ENCODE measurements at places on chromosomes 12 and 14. TPM values are rescaled to one million over a fixed set of nuclear protein-coding genes. Genes with fewer than 3 reads are reported as not detected.

The KCNC2 gene
- not detected for polyA plus RNA-seq

The IL26 gene
- not detected for polyA plus RNA-seq

The EIF4B gene
- polyA plus RNA-seq, result 70.8 TPM

The SYT1 gene
- 0.05 TPM for polyA plus RNA-seq

The CD63 gene
- polyA plus RNA-seq, result 115 TPM

The SERPINA10 gene
- polyA plus RNA-seq, result not detected

The KRT6C gene
- polyA plus RNA-seq, result not detected

The IL31 gene
- not detected for polyA plus RNA-seq

The CCDC60 gene
- polyA plus RNA-seq, result not detected

DNA sequence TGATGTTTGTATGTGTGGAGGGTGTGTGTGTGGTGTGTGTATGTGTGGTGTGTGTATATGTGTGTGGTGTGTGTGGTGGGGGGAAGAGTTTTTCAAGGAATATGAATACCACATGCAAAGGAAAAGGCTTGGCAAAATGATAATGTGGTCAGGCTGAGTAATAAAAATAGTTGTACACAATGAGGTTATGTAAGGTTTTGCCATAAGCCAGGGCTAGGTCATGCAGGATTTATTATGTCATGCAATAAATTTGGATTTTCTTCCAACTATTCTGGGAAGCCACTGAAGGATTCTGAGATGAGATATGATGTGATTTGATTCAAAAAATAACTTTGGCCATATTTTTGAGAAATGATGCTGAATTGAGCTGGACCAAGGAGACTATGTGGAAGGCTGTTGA, 1191.6 kb upstream of the SEL1L start:
- DNase-seq, result no peak

DNA sequence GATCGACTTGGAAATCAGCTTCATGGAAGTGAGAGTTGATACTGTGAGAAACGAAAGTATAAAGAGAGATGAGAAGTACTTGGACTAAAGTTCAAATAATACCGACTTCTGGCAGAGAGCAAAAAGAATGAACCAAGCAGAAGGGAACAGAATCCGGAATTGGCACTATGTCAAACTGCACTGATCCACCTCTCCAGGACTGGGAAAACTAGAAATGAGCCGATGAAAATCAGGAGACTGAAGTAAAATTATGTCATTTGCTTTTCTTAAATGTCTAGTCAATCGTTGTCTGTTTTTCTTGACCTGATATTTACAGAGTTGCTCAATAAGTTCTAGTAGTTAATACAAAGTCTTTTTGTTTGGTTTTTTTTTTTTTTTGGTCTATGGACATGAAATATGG, 163.0 kb upstream of the FOXG1 start:
- DNase-seq, result no peak

GRCh38 chr14:36672095-36672494, 10.4 kb downstream of the PAX9 start:
- DNase-seq, result no peak

- no peak for DNase-seq
These were observed 27.4 kb downstream of the OAS2 start for GRCh38 chr12:113005762-113006161.

- DNase-seq, result no peak
These were observed 47.2 kb downstream of the LRP6 start for GRCh38 chr12:12219664-12220063.

GRCh38 chr12:116528498-116528897, 30.7 kb upstream of the MAP1LC3B2 start:
- DNase-seq, result no peak

- no peak for DNase-seq
These were observed 26.4 kb upstream of the SOS2 start for GRCh38 chr14:50257732-50258131.

DNA sequence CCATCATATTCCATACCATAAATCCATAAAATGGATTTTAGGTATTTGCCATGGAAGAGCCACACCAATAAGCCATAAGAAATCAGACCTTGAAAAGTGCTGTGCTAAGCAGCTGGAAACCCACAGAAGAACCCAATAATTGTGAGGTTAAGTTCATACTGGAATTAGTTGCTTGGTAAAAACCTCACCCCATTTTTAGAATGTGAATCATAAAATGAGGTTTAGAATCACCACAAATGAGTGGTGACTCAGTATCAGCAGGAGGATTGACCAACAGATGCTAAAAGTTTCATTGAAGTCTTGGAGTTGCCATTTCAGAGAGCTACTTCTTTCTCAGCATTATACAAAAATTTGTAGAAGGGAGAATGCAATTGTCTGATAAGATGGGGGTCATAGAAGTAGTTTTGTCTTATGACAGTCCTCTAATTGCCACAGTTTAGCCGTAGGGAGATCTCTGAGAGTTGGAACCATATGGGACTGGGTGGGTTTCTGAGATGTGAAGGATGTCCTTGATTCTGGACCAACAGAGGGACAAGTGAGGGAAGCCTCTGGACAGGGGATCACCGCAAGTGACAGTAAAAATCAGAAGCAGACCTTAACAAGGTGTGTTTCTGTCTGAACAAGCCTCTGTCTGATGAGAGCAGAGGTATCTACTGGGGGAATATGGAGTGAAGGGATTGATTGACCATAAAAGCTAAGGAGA, 1.4 kb upstream of the STON2 start:
- no peak for DNase-seq

GRCh38 chr12:102069707-102070106, 7.9 kb upstream of the WASHC3 start:
- no peak for DNase-seq

Measured in naive B cell (primary cell).